ENCODE measurements at places on chromosomes 6 and 20.

- DNase-seq, result no peak
Measured at GRCh38 chr6:16973545-16974386, 128.1 kb upstream of the STMND1 start.

DNA sequence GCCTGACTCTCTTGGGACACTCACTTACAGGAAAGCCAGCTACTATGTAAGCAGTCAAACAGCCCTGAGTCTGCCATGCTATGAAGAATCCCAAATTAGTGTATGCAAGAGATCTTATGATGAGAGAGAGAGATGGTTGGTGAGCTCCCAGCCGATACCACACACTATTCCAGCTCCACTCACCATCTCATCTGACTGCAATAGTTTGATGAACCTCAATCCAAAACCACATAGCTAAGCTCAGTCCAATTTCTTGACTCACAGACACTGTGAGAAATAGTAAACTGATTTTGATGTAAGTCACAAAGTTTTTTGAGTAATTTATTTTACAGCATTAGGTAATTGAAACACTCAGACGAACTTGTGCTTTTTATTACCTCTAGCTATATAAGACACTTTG lies 441.4 kb downstream of the COL12A1 start:
- DNase-seq, result peak; percentile 71

DNA sequence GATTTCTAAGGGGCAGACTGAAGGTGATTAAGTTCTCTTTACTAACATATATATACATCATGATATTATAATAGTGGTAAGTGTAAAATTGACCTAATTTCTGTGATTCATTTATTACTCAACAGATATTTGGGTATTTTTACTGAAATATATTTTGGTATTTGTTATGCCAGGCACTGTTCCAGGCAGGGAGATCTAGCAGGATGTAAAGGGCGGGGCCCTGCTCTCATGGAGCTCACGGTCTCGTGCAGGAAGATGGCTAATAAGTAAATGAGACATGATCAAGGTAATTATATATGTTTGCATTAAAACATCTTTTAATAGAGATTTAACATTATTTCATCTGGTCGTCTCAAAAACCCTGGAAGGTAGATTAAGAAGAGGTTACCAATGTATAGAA lies 27.7 kb downstream of the FAM50B start:
- no peak for DNase-seq

GRCh38 chr20:57678340-57678739 lies 31.5 kb downstream of the PMEPA1 start:
- no peak for DNase-seq

- no peak for DNase-seq
Measured at GRCh38 chr20:20435453-20435852, 67.5 kb downstream of the INSM1 start.

DNA sequence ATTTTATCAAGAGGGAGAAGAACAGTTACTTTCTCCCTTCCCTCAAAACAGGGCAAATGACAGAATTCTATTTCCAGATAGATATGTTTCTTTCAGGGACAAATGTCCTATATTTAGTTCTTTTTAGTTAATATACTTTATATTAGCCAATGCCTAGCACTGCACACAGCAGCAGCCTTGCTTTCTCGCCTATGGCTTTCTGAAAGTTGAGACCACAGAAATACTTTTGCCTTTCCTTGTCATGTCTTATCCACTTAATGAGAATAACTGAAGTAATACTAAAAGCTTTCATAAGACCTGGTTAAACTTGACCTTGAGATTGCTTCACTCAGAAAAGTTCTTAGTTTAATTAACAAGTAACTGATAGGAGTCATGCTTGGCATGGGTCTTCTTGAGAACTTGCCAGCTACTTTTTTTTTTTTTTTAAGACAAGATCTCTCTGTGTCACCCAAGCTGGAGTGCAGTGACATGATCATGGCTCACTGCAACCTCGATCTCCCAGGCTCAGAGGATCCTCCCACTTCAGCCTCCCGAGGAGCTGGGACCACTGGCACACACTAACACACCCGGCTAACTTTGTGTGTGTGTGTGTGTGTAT lies 159.3 kb downstream of the CDKAL1 start:
- DNase-seq, result no peak

DNA sequence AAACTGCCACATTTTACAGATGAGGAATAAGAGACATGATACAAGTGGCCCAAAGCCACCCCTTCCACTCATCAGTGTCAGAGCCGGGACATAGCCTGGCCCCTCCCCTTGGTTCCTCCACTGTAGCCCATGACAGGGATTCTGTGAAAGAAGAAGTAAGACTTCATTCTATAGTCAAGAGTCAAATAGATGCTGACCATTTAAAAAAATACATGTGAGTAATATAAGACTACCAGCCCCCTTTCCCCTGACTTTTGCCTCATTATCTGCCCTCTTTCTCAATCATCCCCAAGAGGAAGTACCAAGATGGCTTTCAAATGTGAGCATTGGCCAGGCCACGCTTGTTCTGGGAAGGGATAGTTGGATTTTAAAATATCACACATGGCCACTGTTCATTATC lies 57.8 kb upstream of the TAB2 start:
- DNase-seq, result no peak

DNA sequence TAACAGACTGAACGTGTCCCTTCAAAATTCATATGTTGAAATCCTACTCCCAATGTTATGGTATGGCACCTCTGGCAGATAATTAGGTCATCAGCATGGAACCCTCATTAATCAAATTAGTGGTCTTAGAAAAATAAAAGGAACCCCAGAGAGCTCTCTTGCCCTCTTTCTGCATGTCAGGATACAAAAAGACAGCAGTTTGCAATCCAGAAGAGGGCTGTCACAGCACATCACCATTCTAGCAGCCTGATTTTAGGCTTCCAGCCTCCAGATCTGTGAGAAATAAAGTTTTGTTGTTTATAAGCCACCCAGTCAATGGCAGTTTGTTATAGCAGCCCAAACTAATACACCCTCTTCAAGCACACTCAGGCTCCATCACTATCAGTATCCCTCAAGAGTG lies 292.9 kb downstream of the TRDN start:
- no peak for DNase-seq

- no peak for DNase-seq
Measured at GRCh38 chr6:2632368-2632767, 118.4 kb downstream of the MYLK4 start.

- DNase-seq, result no peak
Measured at GRCh38 chr6:54361734-54362133, 53.5 kb downstream of the TINAG start.

DNA sequence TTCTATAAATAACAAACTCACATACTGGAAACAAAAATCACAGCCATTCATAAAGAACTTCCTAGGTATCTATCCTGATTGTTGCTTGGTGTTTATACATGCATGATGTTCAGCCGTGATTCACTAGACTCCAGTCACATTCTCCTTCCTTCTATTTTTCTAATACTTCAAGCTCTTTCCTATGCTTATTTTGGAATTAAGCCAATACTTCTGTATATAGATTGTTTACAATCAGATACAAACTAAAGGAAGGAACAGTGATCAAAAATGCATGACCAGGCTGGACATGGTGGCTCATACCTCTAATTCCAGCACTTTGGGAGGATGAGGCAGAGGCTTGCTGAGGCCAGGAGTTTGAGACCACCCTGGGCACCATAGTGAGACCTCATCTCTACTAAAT lies 377.5 kb upstream of the IRAK1BP1 start:
- no peak for DNase-seq

GRCh38 chr6:70694371-70694770 lies 26.7 kb downstream of the SMAP1 start:
- no peak for DNase-seq

DNA sequence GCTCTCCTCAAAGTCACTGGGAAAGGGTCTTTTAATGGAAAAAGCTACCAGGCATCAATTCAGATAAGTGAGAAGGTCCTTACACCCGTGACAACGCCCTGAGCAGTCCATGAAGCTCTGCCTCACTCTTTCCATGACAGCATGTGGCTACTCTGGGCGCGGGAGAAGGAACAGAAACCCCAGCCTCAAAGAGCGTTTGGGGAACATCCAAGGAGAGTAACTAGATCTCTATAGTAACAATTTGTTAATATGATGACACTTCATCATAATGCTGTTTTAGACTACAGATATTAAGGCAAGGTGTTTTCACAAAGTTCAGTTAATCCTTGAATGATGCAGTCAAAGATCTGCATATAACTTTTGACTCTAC lies 55.2 kb downstream of the KIF6 start:
- no peak for DNase-seq

GRCh38 chr6:99402448-99402847 lies 8.5 kb upstream of the COQ3 start:
- DNase-seq, result no peak

GRCh38 chr6:51093871-51094270 lies 275.2 kb downstream of the TFAP2B start:
- DNase-seq, result no peak

GRCh38 chr6:100472674-100473073 lies 8.0 kb upstream of the SIM1 start:
- no peak for DNase-seq

DNA sequence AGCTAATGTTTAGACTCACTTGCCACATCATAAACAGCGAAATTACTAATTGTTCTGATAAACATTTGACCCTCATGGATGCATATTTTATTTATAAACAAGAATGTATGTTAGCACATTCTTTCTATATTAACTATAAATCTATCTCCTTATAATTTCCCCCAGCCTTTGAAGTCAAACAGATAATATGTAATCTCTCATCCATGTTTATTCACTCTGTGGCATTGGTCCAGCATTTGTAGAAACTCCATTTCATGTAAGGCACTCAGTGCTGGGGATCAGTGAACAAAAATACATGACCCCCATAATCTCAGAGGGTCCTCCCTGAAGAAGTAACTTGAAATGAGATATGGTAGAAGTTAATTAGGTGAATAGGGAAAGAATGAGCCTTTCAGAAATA lies 856.9 kb downstream of the EYS start:
- no peak for DNase-seq

DNA sequence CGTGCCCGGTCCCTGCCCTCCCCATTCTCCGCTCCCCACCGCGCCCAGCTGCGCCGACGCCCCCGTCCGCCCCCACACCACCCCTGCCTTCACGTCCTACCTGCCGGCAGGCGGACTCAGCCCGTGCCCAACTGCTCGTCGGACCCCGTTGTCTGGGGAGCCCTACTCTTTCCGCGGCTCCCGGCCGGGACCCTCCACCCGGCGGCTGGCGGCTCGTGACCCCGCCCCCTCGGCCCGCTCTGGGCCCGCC lies at the start of gene SERAC1:
SERAC1 (minus strand) TSS at position 223 of the 250 bp plus-strand sequence. CDS start 9,899 bp downstream, outside the sequence.
- no peak for DNase-seq
